Activated CD8-positive, alpha-beta memory T cell treated with anti-CD3 and anti-CD28 coated beads, Interleukin-2, amount 10 ng/mL, durations not matched to agents 7 days and 5 days (primary cell): ENCODE measurements at places on chromosomes 6 and 20.

GRCh38 chr6:41073968-41074691 lies 1.4 kb downstream of the NFYA start:
- peak overlapping the region; percentile 99 for H3K27ac ChIP-seq
- no peak for DNase-seq
- H3K4me1 ChIP-seq, result peaks cover 58% of the 10 kb centered on the region
- peak overlapping the region; percentile 96 for H3K4me3 ChIP-seq

GRCh38 chr6:170590725-170591124 lies 6.3 kb upstream of the PDCD2 start:
- H3K4me1 ChIP-seq, result no peaks in the 10 kb centered on the region
- H3K27me3 ChIP-seq, result peaks cover 39% of the 10 kb centered on the region
- no peak overlapping the region for H3K4me3 ChIP-seq
- H3K36me3 ChIP-seq, result peaks cover 5% of the 10 kb centered on the region
- no peak for DNase-seq
- H3K27ac ChIP-seq, result no peak overlapping the region

DNA sequence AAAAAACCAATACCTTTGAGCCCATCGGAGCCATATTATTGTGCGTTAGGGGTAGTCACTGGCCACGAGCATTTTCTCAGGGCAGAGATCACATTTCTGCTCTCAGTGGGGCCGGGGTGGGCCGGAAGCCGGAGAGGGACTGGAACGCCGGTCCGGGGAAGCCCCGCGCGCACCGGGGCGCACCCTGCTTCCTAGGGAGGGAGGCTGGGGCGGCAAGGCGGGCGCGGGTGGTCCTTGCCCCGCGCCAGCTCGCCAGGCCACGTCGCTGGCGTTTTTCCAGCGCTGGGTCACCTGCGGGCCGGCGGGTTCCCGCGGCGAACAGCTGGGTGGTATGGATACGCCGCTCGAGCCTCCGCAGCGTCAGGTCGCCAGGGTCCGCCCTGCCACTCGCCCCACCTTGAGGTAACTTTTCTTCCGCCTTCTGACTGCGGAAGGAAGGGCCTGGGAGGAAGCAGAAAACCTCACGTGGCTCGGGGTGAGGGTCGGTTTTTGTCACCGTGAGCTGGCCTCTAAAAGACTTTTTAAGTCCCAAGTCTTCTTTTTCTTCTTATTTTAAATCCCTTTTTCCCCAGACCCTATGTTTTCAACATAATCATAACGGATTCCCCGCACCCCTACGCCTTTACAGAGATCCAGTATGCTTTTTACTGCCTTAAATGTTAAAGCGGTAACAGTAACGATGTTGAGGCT lies 2.7 kb upstream of the EEF1A1 start:
- peak overlapping the region; percentile 96 for H3K4me3 ChIP-seq
- H3K4me1 ChIP-seq, result peaks cover 23% of the 10 kb centered on the region
- peaks cover 27% of the 10 kb centered on the region for H3K36me3 ChIP-seq
- H3K27ac ChIP-seq, result peak overlapping the region; percentile 99
- peak; percentile 90 for DNase-seq

DNA sequence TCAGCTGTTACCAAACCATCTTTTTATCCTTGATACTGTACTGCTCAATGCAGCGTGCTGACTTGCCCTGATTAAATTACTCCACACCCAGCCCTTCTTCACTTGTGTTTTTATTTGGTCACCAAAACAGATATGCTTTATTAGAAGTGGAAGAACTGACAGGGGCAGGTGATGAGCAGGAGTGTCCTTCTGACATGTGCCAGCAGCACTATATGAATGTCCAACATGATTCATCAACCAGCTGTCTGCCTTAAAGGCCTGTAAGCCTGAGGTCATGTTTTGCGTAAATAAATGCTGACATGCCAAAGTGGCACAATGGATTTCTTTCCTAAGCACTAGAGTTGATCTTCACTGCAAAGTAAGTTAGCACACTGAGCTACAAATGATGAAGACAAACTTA lies 15.4 kb downstream of the POPDC3 start:
- H3K4me3 ChIP-seq, result no peak overlapping the region
- no peaks in the 10 kb centered on the region for H3K36me3 ChIP-seq
- no peak for DNase-seq
- no peaks in the 10 kb centered on the region for H3K4me1 ChIP-seq
- H3K27ac ChIP-seq, result no peak overlapping the region

DNA sequence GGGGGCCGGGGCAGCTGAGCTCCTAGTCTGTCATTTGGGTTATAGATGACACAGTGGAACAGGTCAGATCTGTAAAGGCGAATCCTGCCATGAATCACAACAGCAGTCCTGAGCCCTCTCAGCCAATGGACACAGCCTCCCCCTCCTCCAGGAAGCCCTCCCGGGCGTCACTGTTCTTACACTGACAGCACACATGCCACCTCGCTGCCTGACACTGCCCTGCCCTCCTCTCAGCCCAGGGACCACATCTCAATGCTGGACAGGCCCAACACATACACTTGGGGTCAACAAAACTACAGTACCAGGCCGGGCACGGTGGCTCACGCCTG lies 26.8 kb downstream of the ZBTB46 start:
- no peak overlapping the region for H3K4me3 ChIP-seq
- no peak overlapping the region for H3K27ac ChIP-seq
- H3K36me3 ChIP-seq, result no peaks in the 10 kb centered on the region
- no peak for DNase-seq
- H3K27me3 ChIP-seq, result peaks cover 11% of the 10 kb centered on the region
- peaks cover 3% of the 10 kb centered on the region for H3K4me1 ChIP-seq

GRCh38 chr20:16760431-16761304 lies 12.5 kb downstream of the OTOR start:
- no peak overlapping the region for H3K4me3 ChIP-seq
- H3K4me1 ChIP-seq, result no peaks in the 10 kb centered on the region
- no peaks in the 10 kb centered on the region for H3K36me3 ChIP-seq
- no peak overlapping the region for H3K27ac ChIP-seq

DNA sequence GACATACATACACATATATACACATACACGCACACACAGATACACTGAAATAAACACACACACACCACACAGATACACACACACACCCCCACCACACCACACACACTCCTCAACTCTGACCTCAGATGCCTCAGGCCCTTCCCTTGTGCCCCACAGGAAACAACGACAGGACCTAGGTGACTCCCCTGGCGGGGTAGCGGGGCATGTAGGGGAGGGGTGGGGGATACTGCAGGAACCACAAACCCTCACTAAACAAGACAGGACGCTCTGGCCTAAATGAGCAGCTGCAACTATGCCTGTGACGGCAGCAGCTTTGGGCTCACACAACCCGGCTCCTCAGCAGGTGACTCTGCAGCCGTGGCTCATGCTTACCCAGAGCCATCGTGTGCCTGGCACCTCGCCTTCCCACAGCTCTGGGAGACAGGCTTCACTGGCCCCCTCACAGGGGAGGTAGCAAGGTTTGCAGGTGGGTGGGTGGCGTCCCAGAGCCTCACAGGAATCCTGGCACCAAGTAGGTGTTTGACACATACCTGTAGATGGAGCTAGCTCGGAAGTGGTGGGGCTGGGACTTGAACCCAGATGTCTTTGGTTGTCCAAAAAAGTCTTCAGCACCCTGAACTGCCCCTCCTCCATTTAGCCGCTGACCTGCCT lies 100.8 kb downstream of the GRM4 start:
- no peaks in the 10 kb centered on the region for H3K36me3 ChIP-seq
- peaks cover 17% of the 10 kb centered on the region for H3K4me1 ChIP-seq
- H3K27ac ChIP-seq, result no peak overlapping the region

- DNase-seq, result no peak
- no peak overlapping the region for H3K27ac ChIP-seq
- H3K27me3 ChIP-seq, result peaks cover 23% of the 10 kb centered on the region
- no peaks in the 10 kb centered on the region for H3K36me3 ChIP-seq
- no peak overlapping the region for H3K4me3 ChIP-seq
- H3K4me1 ChIP-seq, result no peaks in the 10 kb centered on the region
Measured at GRCh38 chr6:167688123-167688522, 138.6 kb upstream of the AFDN start.

- DNase-seq, result no peak
- H3K36me3 ChIP-seq, result no peaks in the 10 kb centered on the region
- no peak overlapping the region for H3K4me3 ChIP-seq
- no peak overlapping the region for H3K27ac ChIP-seq
Measured at GRCh38 chr20:5887386-5887785, 62.9 kb downstream of the TRMT6 start.
